ENCODE measurements at places on chromosomes 7 and 10.

DNA sequence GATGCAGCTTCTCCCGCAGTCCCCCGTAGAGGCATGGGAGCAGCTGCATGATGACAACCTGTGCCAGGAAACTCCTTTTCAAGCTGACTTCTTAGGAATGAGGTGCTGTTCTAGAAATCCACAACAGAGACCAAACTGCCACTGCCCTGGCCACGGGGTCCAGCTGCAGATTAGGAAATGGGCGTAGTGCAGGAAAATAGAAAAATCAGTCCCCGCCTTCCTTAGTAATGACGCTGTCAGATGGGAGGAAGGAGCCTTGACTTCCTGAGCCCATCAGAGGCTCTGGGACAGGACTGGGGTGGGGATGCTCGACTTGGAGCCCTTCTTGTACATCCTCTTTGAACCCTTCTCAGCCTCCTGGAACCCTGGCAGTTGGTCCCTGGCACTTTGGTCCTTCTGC is 227.8 kb upstream of the GRB10 start:
- no peak for DNase-seq

- peak; percentile 93 for DNase-seq
These were observed 1.9 kb downstream of the TTYH3 start for GRCh38 chr7:2633538-2634266.

DNA sequence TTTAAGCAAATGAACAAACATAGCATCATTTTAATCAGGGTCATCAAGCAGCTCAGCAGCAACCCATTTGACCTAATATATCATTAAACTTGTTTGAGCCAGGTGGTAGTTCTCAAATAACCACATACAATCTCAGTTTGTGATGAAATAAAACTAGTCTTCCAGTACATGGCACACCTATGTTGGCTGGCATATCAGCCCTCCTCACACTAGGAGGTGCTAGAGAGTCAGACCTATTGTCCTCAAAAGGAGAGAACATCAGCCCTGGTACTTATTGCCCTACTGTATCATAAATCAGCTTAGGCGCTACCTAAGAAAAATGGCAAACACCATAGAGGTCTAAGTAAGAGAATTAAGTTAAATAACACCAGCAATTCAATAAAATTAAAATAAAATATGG is 81.7 kb downstream of the CABCOCO1 start:
- no peak for DNase-seq

DNA sequence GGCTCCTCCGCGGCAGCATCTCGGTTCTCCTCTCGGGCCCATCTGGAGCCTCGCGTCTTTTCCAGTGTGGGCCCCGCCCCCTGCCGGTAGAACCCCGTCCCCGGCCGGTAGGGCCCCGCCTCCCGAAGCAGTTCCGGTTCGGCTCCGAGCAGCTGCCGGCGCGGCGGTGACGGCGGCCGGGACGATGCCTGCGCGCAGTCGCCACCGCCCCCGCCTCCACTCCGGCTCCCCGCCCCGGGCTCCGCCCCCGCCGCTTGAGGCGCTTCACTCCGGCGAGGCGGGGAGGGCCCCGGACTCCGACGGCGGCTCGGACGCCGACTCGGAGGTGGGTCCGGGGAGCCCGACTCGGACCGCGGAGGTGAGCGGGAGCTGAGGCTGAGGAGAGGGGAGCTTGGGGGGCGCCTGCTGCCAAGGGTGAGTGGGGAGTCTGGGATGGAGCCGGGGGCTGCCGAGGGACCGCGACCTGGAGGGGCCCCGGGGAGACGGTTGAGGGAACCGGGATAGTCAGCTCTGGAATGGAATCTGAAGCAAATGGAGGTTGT is at the start of gene SAMD8:
Gene SAMD8, plus strand, starts transcription at position 292 of the 542 bp plus-strand sequence. CDS start 38,873 bp downstream, outside the sequence.
- peak; percentile 95 for DNase-seq

DNA sequence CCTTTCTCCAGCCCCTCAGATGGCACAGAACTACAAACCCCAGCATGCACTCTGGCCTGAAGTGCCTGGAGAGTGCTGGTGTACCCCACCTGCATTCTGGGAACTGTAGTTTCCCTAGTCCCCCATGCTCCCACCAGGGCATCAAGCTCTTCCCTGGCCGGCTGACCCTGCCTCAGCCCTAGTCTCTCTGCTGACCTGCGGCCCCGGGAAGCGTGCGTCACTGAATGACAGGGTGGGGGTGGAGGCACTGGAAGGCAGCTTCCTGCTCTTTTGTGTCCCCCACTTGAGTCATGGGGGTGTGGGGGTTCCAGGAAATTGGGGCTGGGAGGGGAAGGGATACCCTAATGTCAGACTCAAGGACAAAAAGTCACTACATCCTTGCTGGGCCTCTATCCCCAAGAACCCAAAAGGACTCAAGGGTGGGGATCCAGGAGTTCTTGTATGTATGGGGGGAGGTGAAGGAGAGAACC is 2.1 kb downstream of the NOS3 start:
- DNase-seq: no peak

GRCh38 chr7:140584195-140584851 is 56.3 kb downstream of the DENND2A start:
- DNase-seq: no peak

DNA sequence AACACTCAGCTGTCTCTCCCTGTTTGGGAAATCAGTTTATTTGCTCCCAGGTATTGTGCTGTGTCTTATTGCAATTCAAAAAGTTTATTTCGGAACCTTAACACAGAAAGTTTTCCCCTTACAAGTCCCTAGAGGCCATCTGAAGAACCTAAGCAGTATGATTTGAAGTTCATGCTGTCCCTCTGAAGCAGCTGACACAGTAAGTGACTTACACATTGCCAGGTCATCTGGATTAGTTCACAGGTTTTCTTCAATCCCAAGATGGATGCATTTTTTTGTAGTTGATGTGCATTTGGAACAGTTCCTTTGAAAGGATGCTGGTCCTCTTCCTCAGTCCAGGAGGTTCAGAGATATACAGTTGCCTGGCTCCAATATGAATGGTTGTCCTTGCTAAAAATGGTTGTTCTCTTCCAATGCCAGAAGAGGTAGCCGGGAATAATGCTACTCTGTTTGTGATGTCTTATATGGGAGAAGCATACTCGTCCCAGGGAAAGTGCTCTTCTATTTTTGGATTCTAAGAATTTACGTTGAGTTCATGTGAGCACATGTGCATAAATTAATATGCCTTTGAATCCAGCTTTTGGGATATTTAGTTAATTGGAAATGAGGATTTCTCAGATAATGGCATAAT is 183.5 kb upstream of the PHYHIPL start:
- no peak for DNase-seq

DNA sequence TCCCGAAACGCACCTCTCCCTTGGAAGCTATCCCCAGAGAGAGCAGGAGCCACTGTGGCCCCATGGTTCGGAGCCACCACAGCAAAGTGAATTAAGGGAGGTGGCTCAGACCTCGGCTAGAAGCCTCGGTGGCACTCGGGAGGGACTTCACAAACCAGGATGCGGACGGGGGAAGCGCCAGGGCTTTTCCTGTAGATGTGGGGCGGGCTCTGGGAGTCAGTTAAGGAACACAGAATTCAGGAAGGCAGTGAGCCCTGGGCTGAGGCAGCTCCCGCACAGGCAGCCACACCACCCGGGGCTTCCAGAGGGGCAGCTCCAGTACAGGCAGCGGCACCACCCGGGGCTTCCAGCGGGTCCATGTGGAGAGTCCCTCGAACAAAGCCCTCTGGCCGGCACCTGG is 42.7 kb upstream of the DPYSL4 start:
- DNase-seq: no peak

- DNase-seq: peak; percentile 0
These were observed at the start of gene ICA1 for GRCh38 chr7:8261711-8262695. Gene ICA1, minus strand, starts transcription at chr7:8262167. Its CDS starts 26,241 bp downstream, at chr7:8235926.

DNA sequence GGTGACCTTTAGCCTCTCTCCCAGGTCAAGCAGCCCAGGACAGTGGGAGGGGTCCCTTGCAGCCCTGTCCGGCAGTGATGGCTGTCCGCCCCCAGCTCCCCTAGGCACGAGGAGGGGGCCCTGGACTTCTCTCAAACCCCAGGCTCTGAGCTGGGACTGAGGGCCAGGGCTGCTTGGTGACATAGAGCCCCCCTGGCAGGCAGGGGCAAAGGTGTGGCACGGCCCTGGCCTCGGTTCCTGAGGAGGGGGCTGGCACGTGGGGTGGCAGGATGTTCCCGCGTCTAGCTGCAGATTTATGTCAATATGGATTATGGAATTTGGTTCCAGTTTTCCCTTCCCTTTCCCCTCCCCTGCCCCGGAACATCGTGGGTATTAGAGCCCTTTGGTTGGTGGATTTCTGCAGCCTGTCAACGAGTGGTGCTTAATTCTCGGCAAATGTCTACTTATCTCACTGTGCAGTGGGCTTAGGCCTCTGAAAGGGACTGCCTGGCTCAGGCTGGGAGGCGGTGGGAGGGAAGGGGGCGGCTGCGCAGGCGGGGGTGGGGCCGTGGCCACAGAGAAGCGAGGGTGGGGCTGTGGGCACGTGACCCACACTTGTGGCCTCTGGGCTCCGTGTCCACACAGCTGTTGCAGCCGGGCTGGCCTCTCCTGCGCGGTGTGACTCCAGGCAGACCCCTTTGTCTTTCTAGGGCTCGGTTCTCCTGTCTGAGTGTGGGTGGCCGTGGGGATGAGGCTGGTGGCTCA is 19.3 kb downstream of the UNCX start:
- no peak for DNase-seq

GRCh38 chr7:157461573-157462418 is 125.0 kb downstream of the DNAJB6 start:
- no peak for DNase-seq

DNA sequence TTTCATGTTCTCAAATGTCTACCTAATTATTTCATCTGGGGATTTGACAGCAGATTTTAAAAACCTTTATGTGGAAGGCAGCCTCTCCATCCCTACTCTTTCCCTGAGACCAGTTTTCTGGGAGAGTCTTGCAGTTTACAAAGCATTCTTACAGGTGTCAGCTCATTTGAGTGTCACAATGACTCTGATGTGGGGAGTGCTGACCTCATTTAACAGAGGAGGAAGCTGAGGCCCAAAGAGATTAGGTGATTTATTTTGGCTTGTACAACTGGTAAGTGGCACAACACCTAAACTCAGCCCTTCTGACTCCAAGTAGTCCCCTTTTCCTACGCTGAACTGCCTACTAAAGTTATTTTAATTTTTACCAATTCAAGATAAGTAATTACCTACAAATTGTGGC is 33.3 kb upstream of the MAT1A start:
- DNase-seq: no peak

- DNase-seq: peak; percentile 8
These were observed 904 bp upstream of the DPYSL4 start for GRCh38 chr10:132185601-132186487.

DNA sequence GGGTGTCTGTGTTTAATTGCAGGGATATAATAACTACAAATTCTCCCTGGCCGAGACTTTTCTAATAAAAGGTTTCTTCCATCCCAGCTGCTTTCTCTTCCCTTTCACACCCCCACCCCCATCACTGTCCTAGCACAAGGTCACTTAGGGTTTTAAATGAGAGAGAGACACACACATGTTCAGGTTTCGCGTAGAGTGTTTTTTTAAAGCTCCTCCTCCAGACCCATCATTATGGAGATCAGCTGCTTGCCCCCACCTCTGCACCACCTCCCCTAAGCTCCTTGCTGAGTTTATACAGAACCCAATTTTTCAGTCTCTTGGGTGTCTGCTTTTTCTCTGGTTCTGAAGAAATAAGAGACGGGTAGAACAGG is 18.6 kb downstream of the LRMDA start:
- no peak for DNase-seq

DNA sequence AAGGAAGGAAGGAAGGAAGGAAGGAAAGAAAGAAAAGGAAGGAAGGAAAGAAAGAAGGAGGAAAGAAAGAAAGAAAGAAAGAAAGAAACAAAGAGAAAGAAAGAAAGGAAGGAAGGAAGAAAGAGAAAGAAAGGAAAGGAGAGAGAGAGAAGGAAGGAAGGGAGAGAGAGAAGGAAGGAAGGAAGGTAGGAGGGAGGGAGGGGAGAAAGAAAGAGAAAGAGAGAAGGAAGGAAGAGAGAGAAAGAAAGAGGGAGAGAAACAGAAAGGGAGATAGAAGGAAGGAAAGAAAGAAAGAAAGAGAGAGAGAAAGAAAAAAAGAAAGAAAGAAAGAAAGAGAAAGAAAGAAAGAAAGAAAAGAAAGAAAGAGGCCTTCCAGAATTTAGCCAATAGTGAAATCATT is 204.9 kb downstream of the DGKB start:
- DNase-seq: no peak

DNA sequence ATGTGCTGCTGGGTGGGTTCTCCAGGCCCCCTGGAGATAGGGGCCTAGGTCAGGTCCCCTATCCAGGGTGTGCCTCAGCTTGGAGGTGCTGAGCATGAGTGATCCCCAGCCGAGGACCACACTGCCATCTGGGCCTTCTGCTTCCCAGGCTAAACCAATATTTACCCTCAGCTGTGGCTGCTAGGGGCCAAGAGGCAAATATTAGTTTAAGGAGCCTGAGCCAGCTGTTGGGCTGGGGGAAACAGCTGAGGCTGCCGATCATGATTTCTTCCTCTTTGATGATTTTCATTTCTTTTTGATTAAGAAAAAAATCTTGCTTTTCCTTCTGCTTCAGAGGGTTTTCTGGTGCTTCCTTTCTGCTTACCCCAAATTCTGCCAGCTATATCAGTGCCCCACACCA is 83.4 kb downstream of the NEURL1 start:
- no peak for DNase-seq

- no peak for DNase-seq
These were observed 25.3 kb downstream of the FKBP6 start for GRCh38 chr7:73353243-73353642.

- no peak for DNase-seq
These were observed 266.9 kb upstream of the NFE2L3 start for GRCh38 chr7:25885057-25885576.

DNA sequence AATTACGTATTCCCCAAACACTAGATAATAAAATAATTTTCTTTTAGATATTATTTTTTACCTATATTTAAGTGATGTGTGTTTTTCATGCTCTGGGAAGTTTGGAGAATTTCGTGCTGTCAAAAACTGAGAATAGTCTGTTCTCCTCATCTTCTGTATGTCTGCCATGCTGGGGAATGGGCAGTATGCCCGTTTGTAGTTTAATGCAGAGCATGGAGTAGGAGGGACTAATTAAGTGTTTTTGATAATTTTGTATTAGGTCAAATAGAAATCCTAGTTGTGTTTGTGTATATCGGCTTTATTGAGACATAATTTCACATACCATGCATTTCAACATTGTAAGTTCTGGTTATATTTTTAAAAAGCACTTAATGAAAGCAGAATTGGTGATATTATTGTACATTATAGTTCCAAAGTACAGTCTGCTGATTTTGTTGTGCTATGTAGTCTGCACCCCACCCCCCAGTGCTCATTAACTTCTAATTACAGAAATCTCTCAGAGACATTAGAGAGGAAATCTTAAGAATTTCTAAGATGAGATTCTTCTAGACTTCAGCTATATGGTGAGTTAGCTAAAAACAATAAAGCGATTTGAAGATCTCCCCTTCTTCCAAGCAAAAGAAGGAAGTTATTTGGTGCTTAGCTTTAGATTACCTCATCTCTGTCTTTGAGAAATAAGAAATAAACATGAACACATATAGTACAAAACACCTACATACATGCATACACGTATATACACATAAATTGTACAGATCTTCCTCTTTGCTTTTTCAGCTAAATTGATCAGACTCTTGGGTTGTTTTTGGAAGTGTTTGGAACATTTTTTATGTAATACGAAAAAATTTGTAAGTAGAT is 22.2 kb downstream of the ZRANB1 start:
- DNase-seq: no peak

GRCh38 chr10:128078136-128078969 is 47.9 kb downstream of the MKI67 start:
- peak; percentile 42 for DNase-seq

Measured in AG10803 (cell line).